ENCODE measurements at places on chromosomes 5 and 9.

- no peak for DNase-seq
Observed at GRCh38 chr5:90985341-90985740, 397.8 kb downstream of the ARRDC3 start.

GRCh38 chr9:5917273-5917672, 26.6 kb downstream of the MLANA start:
- DNase-seq, result no peak

DNA sequence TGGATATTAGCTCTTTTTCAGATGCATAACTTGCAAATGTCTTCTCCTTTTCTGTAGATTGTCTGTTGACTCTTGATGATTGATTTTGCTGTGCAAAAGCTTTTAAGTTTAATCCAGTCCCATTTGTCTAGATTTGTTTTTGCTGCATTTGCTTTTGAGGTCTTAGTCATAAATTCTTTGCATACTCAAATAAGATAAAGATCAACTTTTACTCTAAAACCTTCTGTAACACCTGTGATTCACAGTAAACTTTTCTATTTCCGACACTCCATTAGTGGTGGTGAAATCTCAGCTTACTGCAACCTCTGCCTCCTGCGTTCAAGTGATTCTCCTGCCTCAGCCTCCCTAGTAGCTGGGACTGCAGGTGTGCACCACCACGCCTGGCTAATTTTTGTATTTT, 239.0 kb upstream of the ST8SIA4 start:
- DNase-seq, result no peak

- DNase-seq, result no peak
Observed at GRCh38 chr5:109998726-109999125, 309.0 kb downstream of the MAN2A1 start.

DNA sequence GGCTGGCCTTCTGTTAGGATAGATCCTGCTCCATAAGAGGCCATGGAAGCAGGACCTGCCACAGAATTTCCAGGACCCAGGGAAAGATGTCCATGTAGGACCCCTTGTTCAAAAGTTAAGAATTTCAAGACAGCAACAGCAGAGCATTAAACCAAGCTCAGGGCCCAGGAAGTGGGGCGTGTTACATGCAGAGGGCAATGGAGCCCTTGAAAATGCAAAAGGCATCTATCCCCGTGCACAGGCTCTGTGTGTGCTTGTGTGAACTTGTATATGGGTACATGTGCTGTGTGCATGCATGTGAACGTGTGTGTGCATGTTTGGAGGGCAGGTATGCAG, 14.4 kb upstream of the NKD2 start:
- DNase-seq, result no peak

- no peak for DNase-seq
Observed at GRCh38 chr9:14912859-14913258, 2.6 kb upstream of the FREM1 start.

DNA sequence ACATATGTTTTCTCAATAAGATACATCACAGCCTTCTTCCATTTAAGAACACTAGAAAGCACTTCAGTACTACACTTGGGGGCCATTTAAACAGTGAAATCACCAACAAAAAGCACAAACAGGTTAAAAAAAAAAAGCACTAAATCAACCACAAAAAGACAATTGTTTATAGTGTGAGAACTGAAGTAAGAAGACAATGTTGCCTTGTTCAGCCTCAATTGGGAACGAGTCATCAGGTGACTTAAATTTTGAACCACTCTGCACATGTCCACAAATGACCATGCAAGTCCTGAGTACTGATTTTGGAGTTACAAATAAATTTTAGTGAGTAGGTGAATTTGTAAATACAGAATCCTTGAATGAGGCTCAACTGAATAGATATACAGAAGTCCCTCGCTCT, 37.2 kb upstream of the HNRNPA0 start:
- DNase-seq, result no peak

DNA sequence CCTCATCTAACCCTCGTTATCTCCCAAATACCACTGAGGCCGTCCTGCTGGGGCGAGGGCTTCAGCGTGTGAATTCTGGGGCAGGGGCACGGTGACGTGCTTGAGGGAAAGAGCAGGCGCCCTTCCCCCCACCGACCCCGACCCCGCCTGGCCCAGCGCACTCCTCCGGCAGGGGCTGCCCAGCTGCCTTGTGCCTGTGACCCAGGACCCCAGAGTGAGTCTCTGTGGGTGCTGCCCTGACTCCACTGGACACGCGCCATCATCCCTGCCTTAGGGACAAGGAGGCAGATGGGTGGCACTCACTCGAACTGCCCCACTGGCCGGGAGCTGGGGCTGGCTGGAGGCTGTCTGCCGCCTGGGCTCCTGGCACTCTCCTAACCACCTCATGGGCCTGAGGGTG, 136.2 kb upstream of the LPCAT1 start:
- DNase-seq, result no peak

- DNase-seq, result no peak
Observed at GRCh38 chr9:131927091-131927490, 152.6 kb downstream of the MED27 start.

DNA sequence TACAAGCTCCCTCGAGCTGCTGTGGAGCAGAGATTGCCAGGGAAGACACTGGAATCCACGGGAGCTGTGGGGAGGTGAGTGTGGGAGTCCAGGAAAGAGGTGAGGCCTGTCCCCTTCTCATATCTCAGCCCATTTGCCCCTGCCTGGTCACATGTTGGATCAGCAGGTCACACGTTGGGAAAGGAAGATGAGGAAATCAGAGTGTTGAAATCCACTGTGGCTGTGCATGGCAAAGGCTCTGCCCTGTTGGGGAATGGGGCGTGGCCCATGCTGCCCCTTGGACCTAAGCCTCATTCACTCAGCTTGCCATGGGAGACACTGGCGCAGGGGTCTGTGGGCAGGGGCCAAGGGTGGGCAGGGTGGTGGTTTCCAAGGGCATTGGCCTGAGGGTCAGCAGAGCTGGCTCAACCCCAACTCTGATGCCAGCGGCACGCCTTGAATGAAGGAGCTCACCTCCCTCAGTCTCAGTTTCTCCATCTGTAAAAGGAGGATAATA, 85.4 kb upstream of the CPEB4 start:
- no peak for DNase-seq

- no peak for DNase-seq
Observed at GRCh38 chr9:23829580-23830475, 3.8 kb upstream of the ELAVL2 start.

DNA sequence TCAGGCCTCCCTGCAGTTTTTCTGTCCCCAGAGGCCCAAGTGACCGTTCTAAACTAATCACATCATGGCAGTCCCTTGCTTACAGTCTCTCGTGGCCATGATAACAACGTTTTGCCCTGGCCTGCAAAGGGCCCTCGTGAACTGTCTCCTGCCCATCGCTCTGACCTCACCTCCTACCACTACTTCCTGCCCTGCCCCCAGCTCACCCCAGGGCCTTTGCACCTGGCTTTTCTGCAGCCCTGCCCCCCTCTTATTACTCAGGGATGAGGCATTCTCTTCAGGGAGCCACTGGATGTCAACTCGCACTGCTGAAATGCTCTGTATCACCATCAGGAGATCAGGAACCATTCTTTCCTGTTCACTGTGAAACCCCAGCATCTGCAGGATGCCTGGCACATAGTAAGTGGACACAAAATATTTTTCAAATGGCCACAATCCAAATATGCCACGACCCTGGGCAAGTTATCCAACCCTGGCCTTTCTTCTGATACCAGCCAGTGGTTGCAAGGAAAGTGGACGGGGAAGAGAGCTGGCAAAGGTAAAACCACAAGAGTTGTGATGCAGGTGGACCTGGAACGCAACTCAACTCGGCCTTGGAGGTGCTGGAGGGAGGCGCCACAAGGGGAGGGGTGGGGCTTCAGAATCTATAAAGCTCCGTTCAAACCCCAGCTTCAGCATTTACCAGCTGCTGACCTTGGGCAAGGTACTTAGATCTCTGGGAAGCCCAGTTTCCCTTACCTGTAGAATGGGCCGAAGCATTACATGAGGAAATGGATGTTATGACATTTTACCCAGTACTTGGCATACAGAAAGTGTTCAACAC, 1.7 kb downstream of the SNCB start:
- DNase-seq, result no peak

Data from NCI-H510A (cell line).